ENCODE measurements at places on chromosomes 1 and 21.

- peak; percentile 69 for DNase-seq
Measured at GRCh38 chr1:29237852-29238619, 1.7 kb downstream of the PTPRU start.

DNA sequence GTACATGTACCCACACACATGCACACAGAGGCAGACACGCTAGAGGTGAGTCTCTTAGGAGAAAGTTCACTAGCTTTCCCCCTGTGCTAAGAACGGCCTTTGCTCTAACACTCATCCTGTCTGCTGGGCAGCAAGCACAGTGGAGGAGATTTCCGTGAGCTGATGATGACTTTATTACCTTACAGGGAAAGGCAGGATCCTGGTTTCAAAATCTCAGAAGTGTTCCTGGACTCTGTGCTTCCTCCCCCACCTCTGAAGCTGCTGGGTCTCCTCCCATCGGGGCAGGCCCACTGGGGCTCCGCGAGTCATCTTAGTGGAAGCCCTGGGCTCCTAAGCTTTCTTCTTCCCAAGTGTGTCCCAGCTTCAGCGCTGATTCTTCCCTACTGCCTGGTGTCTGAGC lies 2.7 kb downstream of the FAM3B start:
- no peak for DNase-seq

GRCh38 chr1:225824533-225824941 lies 14.6 kb downstream of the EPHX1 start:
- no peak for DNase-seq

GRCh38 chr1:44154049-44154448 lies 12.6 kb upstream of the KLF18 start:
- no peak for DNase-seq

GRCh38 chr1:150955280-150955679 lies 19.4 kb downstream of the CERS2 start:
- DNase-seq: no peak

- no peak for DNase-seq
Measured at GRCh38 chr21:16640297-16641027, 872.4 kb upstream of the CXADR start.

- no peak for DNase-seq
Measured at GRCh38 chr1:224783006-224783651, 146.3 kb upstream of the DNAH14 start.

GRCh38 chr1:85933961-85934360 lies 222.6 kb downstream of the COL24A1 start:
- no peak for DNase-seq

DNA sequence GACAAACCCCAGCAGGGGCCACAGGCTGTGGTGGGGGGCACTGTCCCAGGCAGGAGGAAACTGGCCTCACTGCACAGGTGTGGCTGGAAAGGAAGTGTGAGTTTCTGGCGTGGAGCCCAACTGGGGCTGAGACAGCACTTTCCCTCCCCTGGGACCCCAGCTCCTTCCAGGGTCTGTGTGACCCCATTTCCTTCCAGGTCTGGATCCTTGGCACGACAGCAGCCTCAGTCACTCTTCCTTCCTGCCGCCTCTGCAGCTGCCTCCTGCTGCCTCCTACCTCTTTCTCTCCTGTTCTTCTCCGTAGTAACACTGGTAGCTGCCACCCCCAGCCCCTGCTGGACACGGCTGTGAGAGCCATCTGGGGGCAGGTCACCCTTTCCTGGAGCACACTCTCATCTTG lies 88.0 kb downstream of the SIK1 start:
- DNase-seq: no peak
